Cerebellar nuclear complex (tissue), 1 donor: ENCODE measurements at places on chromosomes 3 and 15.

DNA sequence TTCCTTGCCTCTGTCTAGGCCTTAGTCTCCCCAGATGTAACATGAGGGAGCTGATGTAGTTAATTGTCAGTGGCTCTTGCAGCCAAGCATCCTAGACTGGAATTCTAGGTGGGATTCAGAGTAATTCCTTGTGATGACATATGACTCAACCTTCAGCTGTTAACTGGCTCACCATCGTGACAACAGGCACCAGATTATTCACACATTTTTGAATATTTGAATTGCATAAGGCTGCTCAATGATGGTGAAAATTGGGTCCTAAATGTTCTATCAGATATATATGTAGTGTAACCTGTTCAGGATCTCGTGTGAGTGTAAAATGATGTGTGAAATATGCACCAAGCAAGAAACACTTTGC, 405.1 kb downstream of the LPP start:
- DNase-seq, result no peak

DNA sequence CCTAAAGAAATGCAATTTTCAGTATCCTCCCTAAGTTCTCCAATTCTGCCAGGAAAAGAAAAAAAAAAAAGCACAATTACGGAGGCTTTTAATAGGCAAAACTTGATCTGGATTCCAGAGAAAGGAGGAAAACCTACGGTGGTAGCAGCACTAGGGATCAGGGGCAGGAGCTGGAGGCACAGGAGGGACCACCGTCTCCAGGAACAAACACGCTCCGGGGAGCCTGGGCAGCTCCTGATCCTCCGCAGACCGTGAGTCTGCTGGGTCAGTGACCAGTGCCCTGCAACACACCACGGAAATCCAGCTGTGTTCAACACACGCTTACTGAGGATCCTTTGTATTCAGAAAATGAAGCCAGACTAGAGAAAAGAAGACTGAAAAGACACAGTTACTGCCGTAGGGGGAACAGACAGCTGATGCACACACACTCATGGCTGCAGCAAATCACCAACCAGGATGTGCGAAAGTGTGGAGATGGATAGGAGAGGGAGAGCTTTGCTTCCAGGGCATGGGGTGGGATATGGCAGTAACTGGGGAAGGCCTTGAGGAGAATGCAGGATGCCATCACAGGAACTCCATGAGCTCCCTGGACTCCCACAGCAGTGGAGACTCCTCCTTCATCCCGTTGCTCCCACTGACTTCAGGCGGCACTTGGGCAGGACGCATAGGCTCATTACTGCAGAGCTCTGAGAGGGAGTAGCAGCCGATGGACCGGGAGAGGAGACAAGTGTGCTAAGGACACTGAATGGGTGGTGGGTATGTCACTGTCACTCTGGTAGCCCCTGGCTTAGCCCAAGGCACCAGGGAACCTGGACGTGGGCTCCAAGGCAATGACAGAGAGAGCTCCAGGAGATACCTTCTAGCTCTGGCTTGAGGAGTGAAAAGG, 167.0 kb downstream of the ATP10A start:
- no peak for DNase-seq

GRCh38 chr3:183159333-183159732, 3.2 kb downstream of the LAMP3 start:
- DNase-seq, result peak; percentile 17

GRCh38 chr15:66951531-66952320, 113.7 kb upstream of the SMAD3 start:
- no peak for DNase-seq

GRCh38 chr3:88632226-88632625, 475.2 kb upstream of the EPHA3 start:
- DNase-seq, result no peak

GRCh38 chr3:110414855-110415254, 656.8 kb upstream of the NECTIN3 start:
- no peak for DNase-seq

GRCh38 chr3:14680716-14681115, 5.8 kb downstream of the C3orf20 start:
- DNase-seq, result no peak

GRCh38 chr15:65212097-65212496, 824 bp upstream of the CILP start:
- DNase-seq, result no peak

- DNase-seq, result no peak
Observed at GRCh38 chr3:44136421-44136820, 105.3 kb upstream of the TOPAZ1 start.

DNA sequence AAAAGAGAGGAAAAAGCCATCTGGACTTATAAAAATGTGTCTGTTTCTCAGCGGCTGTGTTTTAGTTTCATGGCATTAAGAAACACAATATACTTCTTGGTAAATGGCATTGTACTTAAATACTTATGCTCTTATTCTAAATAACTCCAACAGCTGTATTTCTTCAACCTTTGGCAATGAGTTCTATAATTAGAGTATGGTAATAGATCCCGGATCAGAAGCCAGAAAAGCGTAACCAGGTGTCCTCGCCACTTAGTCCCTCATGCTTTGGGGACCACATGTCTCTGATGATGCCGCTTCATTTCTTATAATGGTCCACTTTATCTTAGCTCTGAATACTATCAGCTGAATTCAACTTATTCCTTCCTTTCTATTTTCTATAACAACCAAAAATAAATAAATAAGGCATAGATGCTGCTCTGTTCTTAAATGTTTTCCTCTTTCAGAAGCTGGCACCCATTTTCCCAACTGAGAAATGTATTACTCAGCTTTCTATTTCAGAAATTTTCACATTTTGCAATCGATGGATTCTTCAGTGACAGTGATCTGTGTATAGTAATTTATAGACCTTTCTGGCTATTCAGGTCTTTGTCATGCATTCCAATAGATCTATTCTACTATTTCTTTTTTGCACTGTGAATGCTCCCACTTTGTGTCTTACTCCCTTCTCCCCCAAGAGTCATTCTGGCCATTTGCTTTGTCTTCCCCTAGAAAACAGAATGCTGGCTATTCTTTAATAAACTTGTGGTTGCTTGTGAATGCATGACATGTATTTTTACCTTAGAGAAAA, 87.6 kb upstream of the KBTBD8 start:
- DNase-seq, result no peak

DNA sequence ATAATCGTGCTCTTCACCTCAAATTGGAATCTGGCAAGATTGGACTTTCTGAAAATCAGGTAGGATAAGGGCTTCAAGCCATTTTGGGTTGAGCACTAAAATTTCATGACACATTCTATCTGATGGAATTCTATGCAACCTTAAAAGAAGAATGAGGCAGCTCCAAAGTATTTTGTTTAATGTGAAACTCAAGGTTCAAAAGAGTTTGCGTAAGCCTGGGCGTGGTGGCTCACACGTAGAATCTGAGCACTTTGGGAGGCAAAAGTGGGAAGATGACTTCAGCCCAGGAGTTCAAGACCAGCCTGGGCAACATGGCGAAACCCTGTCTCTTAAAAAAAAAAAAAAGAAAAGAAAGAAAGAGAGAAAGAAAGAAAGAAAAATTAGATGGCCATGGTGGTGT, 3.6 kb upstream of the PLA1A start:
- DNase-seq, result no peak

DNA sequence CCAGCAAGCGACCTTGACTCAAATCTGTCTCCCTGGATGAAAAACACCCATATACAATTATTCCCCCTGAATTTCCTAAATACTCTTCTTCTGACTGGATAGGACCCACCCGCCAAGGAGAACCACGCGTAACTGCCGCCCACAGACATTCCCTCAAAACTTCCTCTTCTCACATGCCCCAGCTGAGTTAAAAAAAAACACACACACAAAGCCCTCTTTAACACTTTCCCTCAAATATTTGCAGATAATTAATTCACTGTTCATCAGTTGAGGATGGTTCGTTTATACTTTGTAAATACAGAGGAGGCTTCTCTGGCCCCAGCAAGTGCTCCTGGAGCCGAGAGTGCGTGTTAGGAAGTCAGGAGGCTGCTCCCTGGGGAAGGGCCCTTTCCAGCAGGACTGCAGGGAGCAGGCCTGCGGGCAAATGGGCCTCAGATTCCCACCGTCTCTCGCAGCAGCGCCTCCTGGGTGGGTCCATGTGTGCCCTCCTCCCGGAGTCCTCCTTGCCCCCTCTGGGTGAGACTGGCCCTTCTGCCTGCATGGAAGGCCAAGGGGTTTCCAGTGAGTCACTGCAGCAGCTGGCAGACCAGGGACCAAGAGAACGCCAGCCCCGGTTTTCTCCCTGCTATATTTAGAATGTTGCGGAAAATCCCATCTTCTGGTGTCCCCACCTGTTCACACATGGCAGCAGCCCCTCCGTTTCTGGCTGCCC, 46.8 kb downstream of the MGLL start:
- DNase-seq, result no peak

GRCh38 chr15:79593119-79593869, 161.2 kb downstream of the MINAR1 start:
- no peak for DNase-seq

GRCh38 chr3:61808526-61808925, 247.2 kb downstream of the PTPRG start:
- peak; percentile 66 for DNase-seq

DNA sequence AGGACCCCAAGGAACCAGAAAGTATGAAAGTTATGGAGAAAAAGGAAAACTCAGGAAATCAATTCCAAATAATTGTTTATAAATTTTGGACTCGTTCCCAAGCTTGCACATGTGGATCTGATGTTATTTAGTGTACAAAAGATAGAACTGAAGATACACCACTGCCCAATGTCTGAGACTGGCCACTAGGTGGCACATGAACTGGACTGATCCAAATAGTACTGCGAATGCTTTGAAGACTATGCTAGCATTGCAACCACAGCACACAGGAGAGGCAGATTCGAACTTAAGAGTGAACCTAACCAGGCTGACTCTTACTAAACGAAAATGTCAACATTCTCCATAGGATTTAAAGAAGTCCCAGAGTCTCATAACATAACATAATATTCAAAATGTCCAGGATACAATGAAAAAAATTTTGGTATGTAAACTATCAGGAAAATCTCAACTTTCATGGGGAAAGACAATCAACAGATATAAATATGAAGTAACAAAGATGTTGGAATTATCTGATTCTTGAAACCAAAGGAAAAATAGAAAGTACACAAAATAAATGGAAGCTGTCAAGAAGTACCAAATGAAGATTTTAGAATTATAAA, 596.7 kb downstream of the FGF12 start:
- DNase-seq, result peak; percentile 18

DNA sequence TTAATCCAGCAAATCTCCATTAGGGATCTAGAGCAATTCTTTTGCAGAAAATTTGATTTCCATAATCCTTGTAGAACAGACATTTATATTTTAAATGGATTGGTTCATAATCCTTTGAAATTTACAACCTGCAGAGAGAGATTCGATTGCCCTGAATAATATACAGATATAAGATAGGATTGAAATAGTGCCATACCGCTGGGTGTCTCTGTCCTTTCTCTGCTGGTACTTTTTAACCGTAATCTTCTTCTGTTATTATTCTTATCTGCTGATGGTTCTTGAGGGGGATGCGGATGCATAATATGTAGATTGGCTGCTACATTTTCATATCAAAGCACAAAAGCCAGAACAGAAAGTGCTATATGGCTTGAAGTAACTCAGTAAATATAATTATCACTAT, 182.2 kb downstream of the CFAP20DC start:
- DNase-seq, result no peak

- peak; percentile 85 for DNase-seq
Observed at GRCh38 chr15:77497110-77497737, 76.5 kb downstream of the HMG20A start.

DNA sequence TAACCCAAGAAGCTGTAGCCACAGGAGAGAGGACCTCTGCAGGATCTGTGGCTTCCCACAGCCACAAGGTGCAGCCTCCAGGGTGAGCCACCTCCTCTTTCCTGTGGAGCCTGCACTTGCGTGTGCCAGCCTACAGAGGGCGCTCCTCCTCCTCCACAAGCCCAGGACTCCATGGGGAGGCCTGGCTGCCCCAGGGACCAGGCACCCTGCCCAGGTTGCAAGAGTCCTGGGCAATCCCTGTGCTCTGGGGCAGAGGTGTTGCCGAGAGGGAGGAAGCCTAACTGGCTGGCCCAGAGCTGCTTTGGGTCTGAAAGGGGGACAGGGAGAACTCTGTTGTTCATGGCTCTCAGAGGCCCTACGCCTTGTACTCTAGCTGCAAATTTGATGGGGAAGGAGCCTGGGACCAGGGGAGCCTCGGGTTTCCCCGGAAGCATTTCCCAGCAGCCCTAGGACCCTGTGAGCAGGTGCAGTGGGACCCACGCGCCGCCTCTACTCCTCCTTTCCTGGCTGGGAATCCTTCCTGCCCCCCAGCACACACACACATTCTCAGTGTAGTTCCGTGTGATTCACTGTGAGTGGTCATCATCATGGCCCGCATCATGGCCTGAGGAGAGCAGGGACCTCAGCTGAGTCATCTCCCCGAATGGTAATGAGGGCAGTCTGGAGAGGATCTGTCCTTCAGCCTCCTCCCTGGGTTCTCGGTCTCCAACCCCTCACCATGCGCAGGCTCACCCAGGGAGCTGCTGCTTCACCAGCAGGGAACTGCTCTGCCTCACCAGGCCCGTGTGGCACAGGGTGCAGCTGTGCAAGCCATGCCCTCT, 24.3 kb downstream of the TBC1D21 start:
- DNase-seq, result no peak
